ENCODE measurements at places on chromosomes 4 and X.

DNA sequence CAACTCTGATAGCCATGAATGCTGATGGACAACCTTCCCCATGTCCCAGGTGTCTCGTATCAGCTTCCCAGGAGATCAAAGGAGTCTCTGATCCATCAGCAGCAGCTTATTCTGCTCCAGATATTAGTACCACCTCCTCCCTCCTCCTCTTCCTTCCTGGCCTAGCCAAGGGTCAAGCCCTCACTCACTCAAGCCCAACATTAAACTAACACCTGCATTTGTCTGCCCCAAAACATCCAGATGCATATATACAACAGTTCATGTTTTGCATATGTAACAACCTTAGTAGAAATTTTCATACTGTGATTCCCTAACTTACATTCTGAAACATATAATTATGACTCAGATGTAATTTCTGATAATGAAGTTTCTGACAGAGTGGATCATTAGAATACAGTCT lies 29.9 kb downstream of the BCLAF3 start:
- no peak for DNase-seq

DNA sequence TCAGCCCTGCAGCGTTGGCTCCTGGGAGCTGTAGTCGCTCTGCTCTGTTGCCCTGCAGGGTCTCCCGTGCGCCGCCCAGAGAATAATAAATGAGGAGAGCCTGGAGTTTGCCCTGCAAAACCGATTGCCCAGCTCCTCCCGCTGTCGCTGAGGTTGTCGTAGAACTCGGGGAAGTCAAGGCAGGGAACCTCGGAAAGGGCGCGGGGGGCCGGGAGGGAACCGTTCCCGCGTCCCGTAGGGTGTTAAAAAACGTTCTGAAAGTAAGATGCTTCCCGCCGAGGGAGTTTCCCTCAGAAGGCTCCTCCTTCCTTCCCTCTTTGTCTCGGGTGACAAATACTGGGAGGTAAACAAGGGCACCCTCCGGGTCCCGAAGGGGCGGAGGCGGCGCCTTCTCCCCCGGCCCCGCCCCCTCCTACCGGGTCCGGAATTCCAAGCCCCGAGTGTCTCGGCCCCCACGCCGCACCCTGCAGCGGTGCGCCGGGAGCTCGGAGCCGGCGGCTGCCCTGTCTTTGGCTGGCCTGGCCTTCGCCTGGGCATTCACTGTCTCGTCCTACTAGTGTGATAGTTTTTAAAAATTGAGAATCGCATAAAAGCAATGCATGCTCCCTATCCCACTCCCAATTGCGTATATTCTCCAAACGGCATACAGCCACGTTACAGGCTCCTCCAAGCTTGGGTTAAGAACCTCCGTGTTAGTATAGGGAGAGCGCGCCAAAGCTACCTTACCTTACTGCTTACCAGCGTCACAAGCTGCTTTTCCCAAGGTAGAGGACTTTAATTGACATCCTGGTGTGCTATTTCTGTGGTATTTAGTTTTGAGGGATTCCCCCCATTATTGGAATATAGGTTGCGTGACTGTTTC lies 964 bp upstream of the HMGB2 start:
- DNase-seq, result peak; percentile 82

- DNase-seq, result no peak
Measured at GRCh38 chrX:7720519-7720918, 122.5 kb upstream of the VCX start.

DNA sequence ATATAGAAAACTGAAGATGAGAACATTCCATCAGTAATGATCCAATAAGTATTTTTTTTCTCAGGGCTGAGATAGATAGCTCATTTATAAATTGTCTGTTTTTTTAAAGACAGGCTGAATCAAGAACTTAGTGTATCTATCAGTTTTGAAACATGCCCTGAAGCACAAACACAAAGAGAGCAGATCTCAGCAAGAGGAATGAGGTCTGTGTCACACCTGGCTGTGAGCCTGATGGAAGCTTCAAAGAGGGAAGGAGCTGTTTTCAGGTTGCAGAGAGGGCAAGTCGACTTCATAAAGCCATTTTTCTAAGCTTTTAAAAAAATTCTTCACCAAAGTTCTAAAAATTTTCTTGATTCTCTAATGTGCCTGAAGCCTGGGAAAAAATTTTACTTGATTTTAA lies 434.9 kb downstream of the PDGFC start:
- DNase-seq, result no peak

DNA sequence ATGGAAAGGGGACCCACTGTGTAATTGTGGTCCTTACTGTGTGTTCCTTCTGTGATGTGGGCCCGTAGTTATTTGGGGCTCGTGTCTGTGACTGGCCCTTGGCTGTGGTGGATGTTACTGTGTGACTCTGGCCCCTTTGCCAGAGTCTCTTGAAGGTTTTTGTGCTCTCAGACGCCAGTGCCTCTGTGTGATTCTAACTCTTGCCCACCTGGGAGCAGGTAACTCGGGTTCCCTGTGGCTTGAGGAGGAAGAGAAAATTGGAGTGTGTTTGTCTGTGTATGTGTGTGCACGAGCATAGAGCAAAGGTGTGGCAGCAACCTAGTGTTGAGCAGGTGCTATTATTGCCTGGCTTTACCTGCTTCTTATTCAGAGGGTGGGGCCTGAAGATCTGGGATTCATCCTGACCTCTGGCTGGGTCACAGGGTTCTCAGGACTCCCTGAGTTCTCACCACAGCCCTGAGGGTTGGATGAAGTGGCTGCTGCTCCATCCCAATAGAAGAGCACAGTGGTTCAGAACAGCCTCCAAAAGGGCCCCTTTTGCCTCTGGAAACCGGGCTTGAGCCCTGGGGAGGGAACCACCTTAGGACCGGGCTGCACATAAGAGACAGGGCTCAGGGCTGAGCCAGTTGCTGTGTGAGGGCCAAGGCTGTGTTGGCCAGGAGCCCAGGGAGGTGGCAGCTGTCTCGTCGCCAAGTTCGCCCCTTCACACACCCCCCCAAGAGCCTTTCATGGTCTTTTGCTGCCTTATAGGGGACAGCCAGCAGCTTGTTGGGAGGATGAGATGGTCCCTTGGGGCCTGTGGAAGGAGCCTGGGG lies 1.3 kb downstream of the RBM10 start:
- no peak for DNase-seq

DNA sequence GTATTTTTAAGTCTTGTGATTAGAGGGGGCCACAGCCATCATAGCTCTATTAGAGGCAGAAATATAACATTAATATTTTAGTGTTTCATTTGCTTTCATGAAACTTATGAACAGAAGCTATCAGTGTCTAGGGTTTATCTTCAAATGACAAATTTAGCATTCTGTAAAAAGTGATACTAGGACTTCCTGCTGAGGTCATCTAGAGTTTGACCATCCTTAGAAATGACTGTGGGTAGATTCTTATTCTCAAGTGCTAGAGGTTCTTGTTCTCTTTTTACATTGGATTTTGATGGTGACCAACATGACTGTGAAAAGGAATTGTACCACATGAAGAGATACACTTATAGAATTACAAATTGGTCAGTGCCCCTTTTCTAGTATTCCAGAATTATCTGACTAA lies 568.6 kb downstream of the RPA4 start:
- DNase-seq, result no peak

GRCh38 chrX:67780694-67781109 lies 236.9 kb downstream of the AR start:
- DNase-seq, result peak; percentile 97

DNA sequence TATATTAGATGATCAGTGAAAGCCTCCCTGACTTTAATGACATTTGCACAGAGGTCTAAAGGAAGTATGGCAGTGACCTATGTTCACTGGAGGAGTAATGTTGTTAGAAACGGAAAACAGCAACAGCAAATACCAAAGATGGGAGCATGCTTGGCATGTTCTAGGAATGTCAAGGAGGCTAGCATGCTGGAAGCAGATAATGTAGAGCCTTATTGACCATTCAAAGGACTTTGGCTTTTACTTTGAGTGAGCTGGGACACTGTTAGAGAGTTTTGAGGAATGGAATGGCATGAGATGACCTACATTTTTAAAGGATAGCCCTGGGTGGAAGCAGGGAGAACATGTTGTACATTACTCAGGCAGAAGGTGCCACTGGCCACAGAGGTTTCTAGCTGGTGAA lies 6.0 kb downstream of the RPA4 start:
- no peak for DNase-seq

- no peak for DNase-seq
Measured at GRCh38 chrX:10502961-10503360, 117.4 kb downstream of the MID1 start.

- DNase-seq, result peak; percentile 44
Measured at GRCh38 chr4:118994030-118994429, 105.4 kb downstream of the SYNPO2 start.

GRCh38 chr4:153824501-153824900 lies 35.6 kb upstream of the SFRP2 start:
- peak; percentile 22 for DNase-seq

DNA sequence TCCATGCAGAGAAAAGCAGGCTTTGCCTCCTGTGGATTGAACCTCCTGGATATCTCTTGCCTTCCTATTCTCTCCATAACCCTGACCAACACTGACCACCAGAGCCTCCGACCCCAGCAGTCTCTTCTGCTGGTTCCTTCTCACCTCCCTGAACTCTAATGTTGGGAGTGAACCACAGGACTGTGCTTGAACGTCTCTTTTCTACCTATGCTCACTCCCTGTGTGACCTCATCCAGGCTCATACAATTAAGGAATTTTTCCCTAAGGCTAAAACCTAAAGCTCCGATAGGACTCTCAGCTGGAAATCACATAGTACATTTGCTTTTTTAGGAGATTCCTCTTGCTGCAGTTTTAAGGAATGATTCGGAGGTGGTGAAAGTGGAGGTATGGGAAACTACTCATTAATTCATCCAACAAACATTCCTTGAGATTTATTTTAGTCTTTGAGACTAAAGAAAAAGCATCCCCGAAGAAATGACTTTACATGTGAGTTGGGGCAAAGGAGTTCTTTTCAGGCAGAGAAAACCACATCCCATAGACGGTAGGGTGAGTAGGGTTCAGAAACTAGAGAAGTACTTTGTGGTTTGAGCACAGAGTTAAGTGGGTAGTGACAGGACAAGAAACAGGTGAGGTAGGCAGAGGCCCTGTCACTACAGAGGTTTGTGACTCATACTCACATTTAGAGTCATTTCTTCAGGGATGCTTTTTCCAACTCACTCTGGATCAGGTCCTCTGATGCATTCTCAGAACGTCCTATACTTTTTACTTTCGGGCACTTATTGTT lies 30.8 kb downstream of the NDNF start:
- no peak for DNase-seq

DNA sequence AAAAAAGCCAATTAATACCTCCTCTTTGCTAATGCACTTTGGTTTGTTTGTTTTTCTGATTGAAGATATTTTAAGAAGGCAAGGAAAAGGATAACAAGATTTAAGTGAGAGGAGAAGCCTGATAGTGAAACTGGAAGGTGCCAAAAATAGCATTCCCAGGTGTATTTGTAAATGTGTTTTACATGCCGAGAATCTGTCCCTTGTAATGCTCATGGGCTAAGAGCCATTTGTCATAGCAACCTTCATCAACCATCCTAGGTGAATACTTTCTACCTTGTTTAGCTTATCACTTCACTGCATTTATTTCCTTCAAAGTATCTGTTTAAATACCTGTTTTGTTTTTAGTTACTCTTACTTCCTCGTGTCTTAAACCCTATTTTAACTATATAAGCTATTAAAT lies 127.8 kb downstream of the KCTD8 start:
- DNase-seq, result no peak

GRCh38 chrX:44400588-44400987 lies 57.1 kb upstream of the EFHC2 start:
- peak; percentile 92 for DNase-seq

- peak; percentile 37 for DNase-seq
Measured at GRCh38 chr4:147198411-147199051, 252.9 kb upstream of the TTC29 start.

GRCh38 chrX:22689290-22689689 lies 310.5 kb upstream of the DDX53 start:
- peak; percentile 57 for DNase-seq

GRCh38 chr4:88143504-88143903 lies 14.9 kb downstream of the ABCG2 start:
- peak; percentile 37 for DNase-seq

- DNase-seq, result peak; percentile 16
Measured at GRCh38 chr4:99383399-99383798, 30.9 kb upstream of the ADH1C start.

DNA sequence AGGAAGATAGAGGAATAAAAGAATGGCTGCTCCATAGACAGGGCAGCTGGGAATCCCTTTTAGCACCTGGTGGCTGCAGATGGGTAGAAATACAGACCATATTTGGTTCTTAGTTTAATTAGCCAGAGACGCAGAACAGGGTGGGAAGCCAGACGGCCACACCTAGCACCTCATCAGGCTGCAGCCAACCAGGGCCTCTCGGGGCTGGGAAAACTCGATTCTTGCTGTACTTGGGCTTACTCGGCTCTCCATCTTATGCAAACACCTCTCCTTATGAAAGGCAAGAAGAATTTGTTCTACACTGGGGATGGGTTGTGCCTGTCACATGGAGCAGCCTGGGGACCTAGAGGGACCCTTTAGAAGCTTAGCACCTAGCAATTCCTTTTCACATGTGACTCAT lies 19.7 kb downstream of the IRAK1 start:
- DNase-seq, result no peak

DNA sequence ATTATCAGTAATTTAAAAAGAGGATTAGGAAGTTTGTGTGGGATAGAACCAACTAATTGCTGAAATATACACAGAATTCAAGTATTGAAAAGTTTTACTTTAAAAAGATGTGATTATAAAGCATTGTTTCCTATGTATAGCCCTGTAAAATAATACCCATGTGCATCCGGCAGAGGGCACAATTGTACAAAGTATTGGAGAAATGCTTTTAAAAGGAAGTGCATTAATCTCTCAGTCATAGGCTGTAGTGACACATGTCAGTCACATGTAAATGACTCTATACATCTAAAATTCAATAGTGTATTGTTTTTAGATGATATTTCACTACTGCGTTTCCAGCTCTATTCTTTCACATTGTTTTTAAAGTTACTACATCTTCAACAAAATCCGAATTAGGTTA lies 9.7 kb upstream of the GEMIN8 start:
- DNase-seq, result no peak

- DNase-seq, result no peak
Measured at GRCh38 chr4:163495900-163496299, 1.4 kb downstream of the TMA16 start.

- DNase-seq, result no peak
Measured at GRCh38 chr4:98092833-98093439, 50.3 kb downstream of the STPG2 start.

GRCh38 chr4:7738458-7739076 lies 201.1 kb downstream of the AFAP1 start:
- no peak for DNase-seq

Data from fibroblast of skin of abdomen (primary cell).